ENCODE measurements at places on chromosomes 13 and 19.

- DNase-seq = no peak
These were observed 8.1 kb upstream of the SDHAF1 start for GRCh38 chr19:35986664-35987570.

- no peak for DNase-seq
These were observed 14.2 kb upstream of the BCL3 start for GRCh38 chr19:44734357-44734756.

DNA sequence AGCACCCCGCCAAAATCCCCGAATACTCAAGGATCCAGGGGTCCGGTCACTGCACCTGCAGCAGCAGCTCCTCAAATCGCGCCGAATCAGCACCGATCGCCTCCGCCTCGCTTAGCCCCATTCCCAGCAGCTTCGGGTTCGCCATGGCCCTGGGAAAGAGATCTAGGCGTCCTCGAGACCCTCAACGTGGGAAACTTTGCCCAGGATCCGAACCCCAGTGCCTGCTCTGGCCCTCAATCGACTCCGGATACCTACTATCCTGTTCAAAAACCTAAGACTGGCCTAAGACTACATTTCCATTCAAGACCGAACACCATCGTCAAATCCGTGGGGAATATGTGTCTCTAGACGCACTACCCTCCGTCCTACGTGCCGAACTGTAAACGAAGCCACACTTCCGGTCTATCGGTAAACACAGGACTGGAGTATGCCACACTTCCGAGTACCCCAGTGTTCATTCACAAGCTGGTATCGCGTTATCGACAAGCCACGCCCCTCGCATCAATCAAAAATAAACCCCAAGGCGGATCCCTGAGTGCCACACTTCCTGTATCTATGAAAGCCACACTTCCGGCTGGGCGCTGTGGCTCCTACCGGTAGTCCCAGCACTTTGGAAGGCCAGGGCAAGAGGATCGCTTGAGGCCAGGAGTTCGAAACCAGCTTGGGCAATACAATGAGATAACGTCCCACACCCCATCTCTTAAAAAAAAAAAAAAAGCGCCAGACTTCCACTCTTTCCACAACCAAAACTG lies at the start of gene PIH1D1:
Gene PIH1D1, minus strand, starts transcription at position 385 of the 752 bp plus-strand sequence. Its CDS starts 240 bp downstream, at position 145.
- peak; percentile 95 for DNase-seq

- no peak for DNase-seq
These were observed 13.7 kb downstream of the FXYD5 start for GRCh38 chr19:35168196-35168595.

GRCh38 chr13:99124794-99125316 lies 75.8 kb upstream of the UBAC2 start:
- DNase-seq = no peak

DNA sequence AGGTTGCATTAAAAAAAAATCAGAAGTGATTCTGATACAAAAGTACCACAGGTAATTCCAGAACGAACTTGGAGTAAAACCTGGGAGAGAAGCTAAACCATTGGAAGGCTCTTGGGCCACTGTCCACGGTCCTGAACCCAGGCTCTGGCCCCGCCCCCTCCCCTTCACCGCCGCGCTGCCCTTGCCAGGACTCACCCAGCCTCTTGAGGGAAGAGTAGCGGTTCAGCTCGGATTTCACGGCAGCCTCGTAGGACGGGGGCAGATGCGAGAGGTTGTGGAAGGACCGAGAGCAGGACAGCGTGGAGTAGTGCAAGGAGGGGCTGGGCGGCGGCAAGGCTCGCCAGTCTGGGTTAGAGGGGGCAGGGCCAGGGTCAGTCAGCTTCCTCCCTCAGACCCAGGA lies 5.7 kb downstream of the SHISA7 start:
- no peak for DNase-seq

DNA sequence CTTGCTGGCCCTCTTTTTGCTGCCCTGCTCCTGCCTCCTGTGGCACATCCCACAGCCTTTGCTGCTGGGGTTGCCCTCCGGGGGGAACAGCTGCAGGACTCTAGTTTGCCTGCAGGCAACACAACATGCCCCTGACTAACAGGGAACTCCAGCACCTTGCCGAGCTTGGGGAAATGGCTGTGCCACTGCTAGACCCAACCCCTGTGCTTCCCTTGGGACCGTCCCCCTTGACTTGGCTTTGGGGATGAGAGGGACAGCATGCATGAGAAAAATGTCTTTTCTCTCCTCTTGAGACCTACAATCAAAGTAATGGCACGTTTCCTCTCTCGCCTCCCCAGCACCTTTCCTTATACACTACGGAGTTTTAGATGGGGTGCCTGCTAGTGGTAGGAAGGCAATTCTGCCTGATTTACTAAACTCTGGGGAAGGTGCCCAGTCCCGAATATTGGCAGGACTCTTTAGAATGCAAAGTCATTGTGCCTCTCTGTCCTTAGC lies 12.4 kb upstream of the VWA8 start:
- no peak for DNase-seq

DNA sequence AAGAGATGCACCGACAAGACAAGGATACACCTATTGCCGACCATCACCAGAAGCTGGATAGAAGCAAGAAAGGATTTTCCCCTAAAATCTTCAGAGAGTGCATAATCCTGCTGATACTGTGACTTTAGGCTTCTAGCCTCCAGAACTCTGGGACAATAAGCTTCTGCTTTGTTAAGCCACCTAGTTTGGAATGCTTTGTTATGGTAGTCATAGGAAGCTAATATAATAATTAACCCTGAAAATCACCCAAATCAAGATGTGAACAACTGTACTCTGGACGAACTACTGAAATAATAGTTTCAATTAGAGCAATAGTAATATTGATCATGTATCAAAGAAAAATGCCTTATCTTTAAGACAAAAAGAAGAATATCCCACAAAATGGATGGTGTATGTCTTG lies 524.6 kb downstream of the EFNB2 start:
- no peak for DNase-seq

DNA sequence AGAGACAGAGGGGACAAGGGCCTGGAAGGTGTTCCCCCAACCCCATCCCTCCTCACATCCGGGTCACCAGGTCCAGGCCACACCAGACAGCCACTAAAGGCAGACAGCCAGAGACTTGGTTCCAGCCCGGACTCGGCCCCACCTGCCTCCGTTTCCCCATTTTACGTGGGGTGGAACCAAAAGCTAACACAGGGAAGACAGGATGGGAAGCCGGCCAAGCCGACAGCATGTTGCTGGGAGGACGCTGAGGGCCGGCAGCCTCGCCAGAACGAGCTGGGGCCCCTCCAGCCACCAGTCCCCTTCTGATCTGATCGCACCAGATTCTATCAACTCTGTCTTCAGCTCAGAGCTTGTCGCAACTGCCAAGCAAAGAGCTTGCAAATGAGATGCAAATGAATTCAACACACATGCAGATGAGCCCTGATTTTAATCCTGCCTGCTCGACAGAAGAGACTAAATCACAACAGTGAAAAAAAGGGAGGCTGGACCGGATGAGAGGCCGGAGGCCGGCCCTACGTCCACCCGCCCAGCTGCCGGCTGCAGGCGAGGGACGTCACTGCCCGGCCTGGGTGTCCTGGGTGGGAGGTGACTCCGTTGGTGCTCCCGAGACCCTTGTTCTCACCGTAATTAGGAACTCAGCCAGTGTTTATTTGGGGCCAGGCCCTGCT lies 17.5 kb upstream of the SHC2 start:
- no peak for DNase-seq

GRCh38 chr19:18832306-18833140 lies 764 bp downstream of the UPF1 start:
- DNase-seq = peak; percentile 20

DNA sequence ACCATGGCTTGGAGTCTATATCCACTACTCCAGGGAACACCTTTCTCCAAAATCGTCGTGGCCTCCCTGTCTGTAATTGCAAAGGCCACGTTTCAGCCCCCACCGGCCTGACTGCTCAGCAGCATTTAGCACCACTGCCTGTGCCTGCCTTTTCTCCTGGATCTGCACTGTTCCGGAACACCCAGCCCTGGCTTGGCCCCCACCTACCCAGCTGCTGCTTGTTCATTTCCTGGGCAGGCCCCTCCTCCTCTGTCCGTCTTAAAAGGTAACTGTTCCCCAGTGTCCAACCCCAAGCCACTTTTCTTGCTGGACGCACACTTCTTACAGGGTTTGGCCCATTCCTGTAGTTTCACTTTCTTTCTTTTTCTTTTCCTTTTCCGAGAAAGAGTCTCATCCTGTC lies 8.5 kb upstream of the SYT5 start:
- no peak for DNase-seq

GRCh38 chr19:18049385-18049784 lies 37.3 kb downstream of the IL12RB1 start:
- no peak for DNase-seq

DNA sequence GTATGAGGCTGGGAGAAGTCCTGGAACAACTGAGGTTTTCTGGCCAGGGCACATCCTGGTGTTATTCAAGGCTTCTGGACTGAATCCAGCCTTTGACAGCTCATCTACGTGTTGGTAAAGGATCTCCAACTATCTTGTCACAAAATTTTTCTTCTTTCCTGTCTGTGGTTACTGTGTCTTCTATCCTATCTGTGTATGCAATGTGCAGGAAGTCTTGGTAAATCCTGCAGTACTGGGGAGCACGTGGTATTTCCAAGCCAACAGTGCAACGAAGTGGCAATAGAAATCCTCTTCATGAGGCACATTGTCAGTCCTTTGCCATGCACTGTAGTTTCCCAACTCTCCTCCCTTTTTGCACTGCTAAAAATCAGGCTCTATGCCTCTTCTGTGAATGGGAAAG lies 86.7 kb downstream of the ZNF100 start:
- no peak for DNase-seq

GRCh38 chr19:33520048-33520643 lies 1.4 kb downstream of the PEPD start:
- DNase-seq = no peak

DNA sequence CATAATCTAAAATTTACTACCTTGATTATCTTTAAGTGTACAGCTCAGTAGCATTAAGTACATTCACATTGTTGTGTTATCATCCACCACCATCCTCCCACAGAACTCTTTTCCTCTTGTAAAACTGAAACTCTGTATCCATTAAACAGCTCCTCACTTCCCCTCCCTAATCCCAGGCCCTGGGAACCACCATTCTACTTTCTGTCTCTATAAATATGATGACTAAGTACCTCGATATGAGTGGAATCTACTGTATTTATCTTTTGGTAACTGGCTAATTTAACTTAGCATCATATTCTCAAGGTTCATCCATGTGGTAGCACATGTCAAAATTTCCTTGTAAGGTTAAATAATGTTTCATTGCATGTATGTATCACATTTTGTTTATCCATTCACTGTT lies 49.0 kb upstream of the POMP start:
- no peak for DNase-seq

DNA sequence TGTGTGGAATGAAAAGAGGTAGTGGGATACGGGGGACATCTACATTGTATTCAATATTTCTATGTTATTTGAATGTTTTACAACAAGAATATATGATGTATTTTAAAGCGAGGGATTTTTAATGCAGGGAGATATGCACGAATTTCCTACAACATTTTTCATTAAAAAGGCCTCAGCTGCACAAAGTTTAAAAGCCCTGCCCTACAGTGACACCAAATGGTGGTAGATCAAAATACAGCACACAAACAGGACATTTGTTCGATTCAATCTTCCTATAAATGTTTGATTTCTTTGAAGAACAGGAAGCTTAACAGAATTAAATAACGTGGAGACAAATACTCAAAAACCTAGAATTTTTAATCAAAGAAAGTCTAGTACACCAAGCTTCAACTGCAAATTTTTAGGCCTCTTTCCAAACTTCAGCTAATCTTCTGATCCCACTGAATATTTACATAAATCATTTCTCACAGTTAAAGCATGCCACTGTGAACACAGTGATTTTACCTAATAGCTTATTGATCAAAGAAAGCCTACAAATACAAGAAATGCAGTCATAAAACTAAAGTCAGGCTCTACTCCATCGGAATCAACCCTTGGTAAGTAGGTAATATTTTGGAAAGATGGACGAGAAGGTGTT lies 257.2 kb downstream of the DIAPH3 start:
- no peak for DNase-seq

DNA sequence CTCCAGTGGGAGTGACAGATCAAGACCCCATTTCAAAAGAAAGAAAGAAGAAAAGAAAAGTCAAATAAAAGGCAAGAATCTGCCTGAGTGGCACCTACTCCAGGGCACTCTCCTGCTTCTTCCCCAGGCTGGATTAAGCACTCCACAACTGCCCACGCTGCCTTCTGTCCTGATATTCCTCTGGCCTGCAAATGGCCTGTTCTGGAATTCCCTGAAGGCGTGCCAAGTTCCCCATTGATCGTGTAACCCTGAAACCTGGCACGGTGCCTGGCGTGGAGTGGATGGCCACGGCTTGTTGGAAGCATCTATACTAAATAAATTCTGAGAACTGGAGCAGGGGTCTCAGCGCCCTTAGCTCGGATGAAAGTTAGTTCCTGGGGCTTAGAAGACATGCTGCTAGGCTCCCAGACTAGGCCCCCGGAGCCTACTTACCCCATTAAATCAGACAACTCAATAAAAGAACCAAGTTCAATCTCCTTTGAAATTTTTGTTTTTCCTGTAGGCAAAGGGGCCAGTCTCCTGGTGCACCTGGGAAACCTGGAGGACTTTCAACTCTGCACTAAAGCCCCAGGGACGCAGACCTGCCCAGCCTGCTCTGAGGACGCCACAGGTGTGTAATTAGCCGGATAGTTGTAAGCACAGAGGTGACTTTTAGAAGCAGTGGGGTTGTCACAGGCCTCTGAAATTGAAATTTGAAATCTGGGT lies 21.9 kb downstream of the ANKRD27 start:
- DNase-seq = no peak

DNA sequence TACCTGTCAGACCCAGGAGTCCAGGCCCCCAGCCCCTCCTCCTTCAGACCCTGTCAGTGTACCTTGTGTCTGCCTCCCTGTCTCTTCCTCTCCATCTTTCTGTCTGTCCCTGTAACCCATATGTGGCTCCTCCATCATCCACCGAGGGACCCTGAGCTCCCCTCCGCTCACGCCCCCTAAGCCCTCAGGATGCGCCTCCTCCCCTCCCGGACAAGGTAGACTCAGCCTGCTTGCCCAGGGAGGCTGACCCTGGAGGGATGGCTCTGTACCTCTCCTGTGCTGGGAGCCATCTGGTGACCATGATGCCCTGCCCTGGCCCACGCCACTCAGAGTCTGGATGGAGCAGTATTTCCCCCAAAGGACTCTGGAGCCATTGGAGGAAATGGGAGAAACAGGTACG lies 1.0 kb upstream of the CAPN12 start:
- DNase-seq = no peak

DNA sequence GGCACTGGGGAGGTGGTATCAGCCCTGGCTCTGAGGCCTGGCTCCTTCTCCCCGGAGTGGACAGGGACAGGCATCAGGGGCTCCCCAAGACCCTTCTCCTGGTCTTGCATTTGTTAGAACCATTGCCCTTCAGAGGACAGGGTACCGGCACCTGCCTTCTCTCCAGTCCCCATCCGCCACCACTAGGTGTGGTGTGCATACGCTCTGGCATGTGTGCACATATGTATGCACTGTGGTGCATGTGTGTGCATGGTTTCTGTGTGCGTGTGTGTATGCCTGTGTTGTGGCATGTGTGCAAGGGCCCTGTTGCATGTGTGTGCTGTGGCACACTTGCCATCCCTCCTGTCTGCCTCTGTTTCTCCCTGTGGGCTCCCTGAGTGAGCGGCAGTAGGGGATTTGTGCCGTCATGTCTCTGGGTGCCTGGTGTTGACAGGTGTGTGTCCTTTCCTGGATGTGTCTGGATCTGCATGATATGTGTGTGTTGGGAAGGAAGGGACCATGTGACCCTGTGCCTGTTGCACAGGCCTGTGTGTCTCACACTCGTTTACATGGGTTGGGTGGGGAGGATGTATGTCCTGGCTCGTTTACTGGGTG lies 9.3 kb downstream of the KCTD15 start:
- DNase-seq = no peak

- no peak for DNase-seq
These were observed 2.5 kb downstream of the IGFL1 start for GRCh38 chr19:46232029-46232428.
